Memory B cell (primary cell): ENCODE measurements at places on chromosomes 4 and X.

- no peak for DNase-seq
Observed at GRCh38 chrX:154596290-154596929, 11.5 kb downstream of the CTAG1A start.

DNA sequence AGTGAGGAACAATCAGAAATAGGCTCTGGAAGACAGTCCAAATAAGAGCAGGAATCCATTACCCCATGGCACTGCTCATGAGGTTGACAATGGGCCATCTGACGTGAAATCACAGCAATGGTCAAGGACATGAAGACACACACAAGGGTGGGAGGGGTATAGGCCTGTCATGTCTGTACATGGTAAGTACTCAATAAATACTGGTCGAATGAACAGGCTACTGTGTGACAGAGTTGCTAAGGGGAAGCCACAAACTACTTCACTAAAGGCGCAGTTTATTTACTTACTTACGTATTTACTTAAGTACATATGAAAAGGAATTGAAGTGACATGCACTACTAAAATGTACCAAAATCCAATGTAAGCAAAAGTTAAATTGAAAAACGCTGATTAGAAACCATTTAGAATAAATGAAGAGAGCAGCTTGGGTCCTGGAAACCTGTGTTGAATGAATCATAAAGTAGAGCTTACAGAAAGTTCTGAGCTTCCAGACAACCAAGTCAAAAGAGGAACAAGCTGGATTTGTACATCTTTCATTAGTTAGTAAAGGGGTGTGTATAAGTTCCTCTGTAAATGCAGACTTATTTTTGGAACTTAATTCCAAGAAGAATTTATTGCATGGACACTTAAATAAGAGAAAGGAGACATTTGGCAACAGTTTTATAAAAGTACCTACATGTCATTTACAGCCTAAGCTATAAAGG, 32.7 kb downstream of the ALPK1 start:
- DNase-seq: no peak

GRCh38 chr4:122739174-122739573, 6.7 kb downstream of the BBS12 start:
- DNase-seq: no peak

- no peak for DNase-seq
Observed at GRCh38 chr4:5524446-5525299, 183.7 kb downstream of the EVC2 start.

DNA sequence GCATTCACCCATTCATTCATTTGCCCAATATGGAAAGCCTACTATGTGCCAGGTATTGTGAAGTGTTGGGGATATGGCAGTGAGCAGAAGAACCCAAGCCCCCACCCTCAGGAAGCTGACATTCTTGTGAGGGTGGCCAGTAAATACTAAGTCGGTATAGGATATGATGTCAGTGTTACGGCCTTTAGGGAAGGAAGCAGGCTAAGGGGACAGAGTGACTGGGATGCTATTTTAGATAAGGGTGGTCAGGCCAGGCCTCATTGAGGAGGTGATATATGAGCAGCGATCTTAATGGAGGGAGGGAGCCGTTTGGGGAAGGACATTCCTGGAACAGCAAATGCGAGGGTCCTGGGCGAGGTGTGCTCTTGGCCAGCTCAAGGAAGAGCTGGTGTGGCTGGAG, 2.0 kb downstream of the ATP6AP1 start:
- DNase-seq: no peak

DNA sequence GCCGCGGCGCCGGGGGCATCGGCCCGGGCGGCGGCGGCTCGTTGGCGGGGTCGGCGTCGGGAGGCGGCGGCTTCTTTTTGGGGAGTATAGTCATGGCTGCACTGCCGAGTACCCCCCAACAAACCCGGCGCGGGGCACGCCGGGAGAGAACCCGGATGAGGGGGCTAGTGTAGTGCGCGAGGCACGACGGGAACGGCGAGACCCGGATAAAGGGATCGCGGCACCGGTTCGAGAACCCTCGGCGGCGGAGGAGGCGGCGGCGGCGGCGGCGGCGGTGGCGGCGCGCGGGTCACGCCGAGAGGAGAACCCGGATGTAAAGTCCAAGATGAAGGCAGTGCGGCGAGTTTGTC, at the start of gene OTUD5:
Gene OTUD5 (minus strand): TSS at position 131 of the 350 bp plus-strand sequence. CDS start 37 bp downstream, at position 94.
- no peak for DNase-seq
